ENCODE measurements at places on chromosomes 6 and 20. TPM values are rescaled to one million over a fixed set of nuclear protein-coding genes. Genes with fewer than 3 reads are reported as not detected.

DNA sequence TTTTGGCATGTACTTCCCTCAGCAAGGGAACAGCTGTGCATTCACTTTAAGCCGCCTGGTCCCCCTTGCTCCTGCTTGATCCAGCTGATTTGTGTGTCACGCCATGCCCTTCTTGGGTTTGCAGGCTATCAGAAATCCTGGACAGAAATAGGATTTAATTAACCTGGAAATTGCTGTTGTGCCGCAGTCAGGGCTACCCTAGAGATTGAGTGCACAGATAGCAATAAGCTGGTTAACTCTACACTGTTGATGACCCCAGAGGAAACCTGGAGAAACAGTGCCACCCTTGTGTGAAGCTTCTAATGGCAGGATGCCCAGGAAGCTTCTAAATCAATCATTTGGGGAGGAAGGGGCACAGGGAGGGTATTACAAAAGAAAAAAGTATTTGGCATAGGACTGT, 199.0 kb downstream of the JARID2 start:
- DNase-seq = no peak

GRCh38 chr20:3406481-3407039, 909 bp downstream of the DNAAF9 start:
- no peak for DNase-seq

The FAM83C gene
- total RNA-seq = not detected

The ABHD16B gene
- total RNA-seq = not detected

GRCh38 chr20:2887715-2888114, 14.4 kb downstream of the PTPRA start:
- DNase-seq = no peak

DNA sequence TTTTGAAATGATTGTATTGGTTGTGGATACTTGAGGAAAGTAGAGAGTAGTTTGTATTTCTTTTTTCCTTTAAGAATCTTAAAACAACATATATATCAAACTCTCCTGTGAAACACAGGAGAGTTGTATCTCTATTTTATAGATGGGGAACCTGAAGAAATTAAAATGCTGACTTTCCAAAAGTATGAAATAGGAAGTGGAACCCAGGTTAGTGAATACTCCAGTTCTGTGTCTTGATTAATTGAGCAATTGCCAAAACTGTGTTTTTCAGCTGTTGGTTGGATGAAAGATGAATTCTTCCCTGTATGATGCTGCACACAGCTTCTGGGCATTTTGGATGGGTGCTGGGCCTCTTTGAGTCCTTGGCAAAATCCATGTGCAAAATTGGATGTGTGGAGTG, 86.3 kb downstream of the ARID1B start:
- DNase-seq = no peak

- no peak for DNase-seq
Observed at GRCh38 chr6:157434349-157435033, 53.5 kb downstream of the ZDHHC14 start.

The MUCL3 gene
- not detected for total RNA-seq

DNA sequence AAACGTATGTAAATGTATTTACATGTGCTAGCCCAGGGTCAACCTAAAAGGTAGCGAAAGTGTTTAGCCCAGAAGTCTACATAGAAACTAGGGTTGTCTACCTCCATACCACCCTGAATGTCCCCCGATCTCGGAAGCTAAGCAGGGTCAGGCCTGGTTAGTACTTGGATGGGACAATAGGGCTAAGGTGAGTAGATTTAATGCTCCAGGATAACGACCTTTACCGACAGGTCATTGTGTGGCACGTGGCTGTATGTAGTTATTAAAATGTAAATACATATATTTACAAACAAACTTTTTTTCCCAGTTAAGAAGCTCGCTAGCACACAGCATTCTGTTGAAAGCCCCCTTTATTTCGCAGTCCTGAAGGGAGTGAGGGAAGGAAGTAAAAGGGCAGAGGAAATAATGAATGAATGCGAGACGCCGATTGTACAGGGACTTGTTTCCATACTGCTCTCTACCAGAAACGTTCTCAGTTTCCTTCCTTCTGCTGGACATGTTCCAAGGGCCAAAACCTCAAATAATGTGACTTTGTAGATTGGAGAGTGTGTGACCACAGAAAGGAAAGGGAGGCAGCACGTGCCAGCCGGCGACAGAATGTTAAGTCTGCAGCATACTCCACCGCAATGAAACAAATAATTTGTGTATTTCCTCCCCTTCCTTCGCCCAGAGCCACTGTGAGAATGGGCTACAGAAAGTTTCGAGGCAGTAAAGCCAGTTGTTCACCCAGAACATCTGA, 612 bp downstream of the ADAT2 start:
- DNase-seq = peak; percentile 41

The LAMA4 gene
- not detected for total RNA-seq

The DNMT3B gene
- total RNA-seq = 2.6 TPM

DNA sequence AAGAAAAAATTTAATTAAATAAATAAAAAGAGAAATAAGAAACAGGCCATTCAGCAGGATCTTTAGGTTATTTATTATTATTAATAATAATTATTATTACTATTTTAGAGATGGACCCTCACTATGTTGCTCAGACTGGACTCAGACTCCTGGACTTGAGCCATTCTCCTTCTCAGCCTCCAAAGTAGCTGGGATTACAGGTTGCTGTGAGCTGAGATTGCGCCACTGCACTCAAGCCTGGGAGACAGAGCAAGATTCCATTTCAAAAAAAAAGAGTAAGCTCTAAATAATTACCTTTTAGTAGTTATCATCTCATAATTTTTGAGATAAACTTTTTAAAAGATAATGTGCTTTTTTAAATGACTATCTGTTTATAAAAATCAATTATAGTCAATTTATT, 1102.8 kb upstream of the GJE1 start:
- no peak for DNase-seq

Measured in activated naive CD8-positive, alpha-beta T cell treated with anti-CD3 and anti-CD28 coated beads for 36 hours (primary cell).